Foreskin melanocyte (primary cell): ENCODE measurements at places on chromosomes 16 and 17.

DNA sequence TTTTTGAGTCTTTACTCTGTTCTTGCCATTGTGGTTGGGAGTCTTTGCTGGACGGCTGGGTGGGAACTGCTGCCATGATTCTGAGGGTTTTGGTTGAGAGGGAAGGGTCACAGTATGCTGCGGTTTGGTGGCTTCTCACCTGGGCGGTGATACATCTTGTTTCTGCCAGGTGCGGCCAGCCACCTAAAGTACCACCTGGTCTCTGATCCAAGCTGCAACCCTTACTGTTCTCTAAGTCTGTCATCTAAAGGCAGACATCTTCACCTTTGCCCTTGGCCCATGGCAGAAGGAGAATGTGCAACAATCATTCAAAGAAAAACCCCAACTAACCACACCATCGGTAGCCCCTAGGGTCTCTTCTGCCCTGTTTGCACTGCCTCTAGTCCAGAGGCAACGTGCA lies 19.6 kb upstream of the MPO start:
- no peak for DNase-seq

- no peak for DNase-seq
Observed at GRCh38 chr17:65104973-65105372, 32.2 kb upstream of the RGS9 start.

DNA sequence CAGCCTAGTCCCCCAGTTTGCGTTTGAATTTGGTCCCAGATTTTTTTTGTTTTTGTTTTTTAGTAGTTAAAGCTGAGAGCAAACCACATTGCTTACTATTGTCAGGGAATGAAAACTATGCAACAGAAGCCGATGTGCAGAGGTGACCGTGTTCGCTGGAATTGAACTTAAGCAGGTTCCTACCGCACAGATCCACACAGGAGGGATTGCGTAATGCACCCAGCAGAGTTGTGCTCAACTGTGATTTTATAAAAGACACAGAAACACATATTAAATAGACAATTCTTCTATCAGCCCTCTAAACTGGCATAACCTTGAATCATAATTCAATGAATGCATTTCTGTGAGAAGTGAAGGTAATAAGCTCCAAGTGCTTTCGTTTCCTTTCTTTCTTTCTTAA lies 443.0 kb downstream of the WWOX start:
- no peak for DNase-seq

DNA sequence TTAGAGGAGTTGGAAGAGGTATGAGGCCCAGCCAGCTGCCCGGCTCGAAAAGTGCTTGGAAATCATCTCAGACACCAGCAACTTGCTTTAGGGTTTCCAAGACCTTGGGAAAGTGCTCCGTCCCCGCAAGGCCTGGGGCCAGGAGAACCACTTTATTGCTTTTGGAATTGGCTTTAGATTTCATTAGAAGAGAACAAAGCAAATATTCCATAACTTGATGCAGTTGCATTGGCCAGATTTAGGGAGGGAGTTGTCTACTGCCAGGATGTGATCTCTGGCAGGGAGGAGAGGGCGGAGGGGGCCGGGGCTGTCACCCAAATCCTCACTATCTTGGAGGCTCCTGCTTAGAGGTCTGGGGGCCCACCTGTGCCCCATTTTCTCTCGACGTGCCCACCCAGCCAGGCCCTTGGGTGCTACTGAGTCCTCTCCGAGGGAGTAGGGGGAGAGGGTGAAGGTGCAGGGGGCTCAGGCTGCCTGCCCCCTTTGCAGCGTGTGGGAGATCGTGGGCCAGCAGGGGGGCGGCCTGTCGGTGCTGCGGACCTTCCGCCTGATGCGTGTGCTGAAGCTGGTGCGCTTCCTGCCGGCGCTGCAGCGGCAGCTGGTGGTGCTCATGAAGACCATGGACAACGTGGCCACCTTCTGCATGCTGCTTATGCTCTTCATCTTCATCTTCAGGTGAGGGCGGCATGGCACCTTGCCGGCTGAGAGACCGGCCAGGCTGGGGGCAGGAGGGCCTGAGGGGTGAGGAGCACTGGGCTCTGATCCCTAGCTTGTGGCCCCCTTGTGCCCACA lies 30.6 kb downstream of the CACNA1G start:
- DNase-seq = no peak

GRCh38 chr16:68086336-68086841 lies 1.2 kb downstream of the NFATC3 start:
- DNase-seq = peak; percentile 23

DNA sequence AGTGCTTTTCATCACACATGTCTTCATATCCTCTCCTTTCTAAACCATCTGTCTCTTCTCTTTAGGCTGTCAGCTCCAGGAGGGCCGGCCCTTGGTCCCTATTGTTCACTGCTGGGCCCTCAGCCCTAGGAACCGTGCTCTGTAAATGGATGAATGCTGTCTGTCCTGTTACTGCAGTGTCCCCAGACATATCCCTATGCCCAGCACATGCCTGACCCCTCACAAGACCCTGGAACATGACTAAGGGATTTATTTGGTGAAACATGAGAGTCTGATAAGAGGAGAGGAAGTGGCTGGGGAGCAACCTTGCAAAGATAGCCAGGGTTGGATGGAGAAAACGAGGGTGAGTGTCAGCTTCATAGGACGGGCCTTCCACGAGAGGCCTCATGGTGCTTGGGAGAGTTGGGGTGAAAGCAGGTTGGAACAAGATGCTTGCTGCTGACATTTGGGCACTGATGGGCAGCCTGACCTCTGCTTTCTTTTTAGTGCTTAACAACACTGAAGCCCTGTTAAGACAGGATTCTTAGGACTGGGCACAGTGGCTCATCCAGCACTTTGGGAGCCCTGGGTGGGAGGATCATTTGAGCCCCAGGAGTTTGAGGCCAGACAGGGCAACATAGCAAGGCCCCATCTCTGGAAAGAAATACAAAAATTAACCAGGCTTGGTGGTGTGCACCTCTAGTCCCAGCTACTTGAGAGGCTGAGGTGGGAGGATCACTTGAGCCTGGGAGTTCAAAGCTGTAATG lies 39.0 kb downstream of the ABCC1 start:
- DNase-seq = no peak

DNA sequence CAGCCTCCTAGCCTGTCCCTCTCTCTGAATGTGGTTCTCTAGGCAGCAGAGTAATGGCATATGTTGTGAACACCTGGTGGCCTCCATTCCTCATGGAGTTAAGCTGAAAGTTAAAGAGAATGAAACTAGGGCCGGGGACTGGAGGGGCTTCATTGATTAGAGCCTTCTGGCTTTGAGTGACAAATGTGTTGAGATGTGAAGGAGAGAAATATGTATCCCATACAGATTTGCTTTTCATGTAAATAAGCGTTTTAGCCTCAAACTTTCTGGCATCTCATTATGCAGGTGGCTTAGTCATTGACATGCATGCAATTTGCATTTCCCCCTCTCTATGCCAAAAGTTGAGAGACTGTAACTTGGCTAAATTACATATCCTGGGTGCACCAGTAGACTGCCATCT lies 537.7 kb upstream of the EEF2KMT start:
- DNase-seq = no peak

GRCh38 chr16:47342055-47342454 lies 118.8 kb downstream of the ITFG1 start:
- no peak for DNase-seq

- no peak for DNase-seq
Observed at GRCh38 chr17:34257299-34257985, 2.4 kb downstream of the CCL2 start.
